Naive thymus-derived CD8-positive, alpha-beta T cell (primary cell): ENCODE measurements at places on chromosomes 11 and 22. TPM values are rescaled to one million over a fixed set of nuclear protein-coding genes. Genes with fewer than 3 reads are reported as not detected.
A peak's percentile ranks its signal among the peaks of the same experiment; 100 is the strongest.

The MYBPC3 gene
- polyA plus RNA-seq, result not detected

The C22orf31 gene
- polyA plus RNA-seq, result not detected

The RCOR2 gene
- polyA plus RNA-seq, result not detected

The SERPIND1 gene
- polyA plus RNA-seq, result not detected

The SCN3B gene
- not detected for polyA plus RNA-seq

GRCh38 chr22:24289114-24289513 lies 18.5 kb downstream of the SPECC1L start:
- peaks cover 60% of the 10 kb centered on the region for H3K4me1 ChIP-seq
- DNase-seq, result no peak
- no peaks in the 10 kb centered on the region for H3K36me3 ChIP-seq
- no peak overlapping the region for H3K27ac ChIP-seq

- peak overlapping the region; percentile 53 for H3K4me3 ChIP-seq
- H3K36me3 ChIP-seq, result peaks cover 16% of the 10 kb centered on the region
- H3K4me1 ChIP-seq, result peaks cover 49% of the 10 kb centered on the region
- H3K27me3 ChIP-seq, result no peaks in the 10 kb centered on the region
Observed at GRCh38 chr22:41862160-41862529, 29.2 kb downstream of the SREBF2 start.

DNA sequence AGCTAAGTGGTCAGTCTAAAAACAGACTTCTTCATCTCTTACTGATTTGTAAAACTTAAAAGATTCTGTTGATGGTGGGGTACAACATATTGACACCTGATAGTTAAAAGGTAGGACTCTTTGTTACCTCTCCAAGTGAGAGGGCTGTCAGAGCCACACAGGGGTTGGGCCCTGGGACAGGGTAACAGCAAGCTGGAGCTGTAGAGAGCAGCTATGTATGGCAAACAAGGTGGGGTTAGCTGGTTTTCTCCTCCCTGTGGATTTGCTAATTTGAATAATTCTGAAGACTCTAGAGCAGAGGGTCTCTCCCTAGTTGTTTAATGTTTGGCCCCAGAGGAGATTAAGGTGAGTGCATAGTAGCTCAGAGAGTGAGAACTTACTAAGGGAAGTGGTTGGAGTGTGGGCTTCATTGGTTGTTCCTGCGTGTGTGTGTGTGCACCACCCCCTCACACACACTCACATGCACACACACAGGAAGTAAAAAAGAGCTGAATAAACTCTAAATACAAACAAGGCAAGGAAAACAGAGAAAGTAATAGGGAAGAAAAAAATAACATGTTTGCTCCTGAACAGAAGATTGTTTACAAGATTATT lies 9.2 kb upstream of the GAS2 start:
- H3K4me3 ChIP-seq, result peak overlapping the region; percentile 39
- H3K27me3 ChIP-seq, result no peaks in the 10 kb centered on the region
- H3K27ac ChIP-seq, result peak overlapping the region; percentile 65

DNA sequence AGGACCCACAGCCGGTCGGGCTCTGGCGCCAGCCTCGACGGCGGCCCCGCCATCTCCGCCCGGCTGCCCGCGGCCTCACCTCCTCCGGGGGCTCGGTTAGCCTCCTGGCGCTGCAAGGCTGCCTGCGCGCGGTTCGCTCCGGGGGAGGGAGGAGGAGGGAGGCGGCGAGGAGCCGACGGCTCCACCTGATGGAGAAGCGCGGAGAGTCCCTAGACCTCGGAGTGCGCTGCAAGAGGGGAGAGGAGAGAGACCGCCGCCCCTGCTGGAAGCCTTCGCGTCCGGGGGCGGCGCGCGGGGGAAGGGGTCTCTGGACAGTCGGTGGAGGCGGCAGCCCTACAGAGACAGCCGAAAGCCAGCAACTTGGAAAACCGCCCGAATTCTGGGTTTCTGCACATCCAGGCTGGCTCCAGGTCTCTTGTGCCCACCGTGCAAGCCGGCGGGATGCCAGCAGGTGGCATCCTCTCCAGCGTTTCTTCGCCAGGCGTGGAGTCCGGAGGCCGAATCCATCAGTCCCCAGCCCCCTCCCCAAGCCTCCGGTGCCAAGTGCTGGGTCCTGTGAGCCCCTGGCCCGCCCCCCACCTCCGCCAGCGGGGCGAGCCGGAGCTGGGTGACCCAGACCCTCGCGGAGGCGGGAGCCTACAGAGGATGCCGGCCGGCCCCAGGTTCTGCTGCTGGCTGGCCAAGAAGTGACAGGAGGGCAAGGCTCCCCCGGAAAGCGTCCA lies 2.9 kb upstream of the KIRREL3 start:
- no peaks in the 10 kb centered on the region for H3K4me1 ChIP-seq
- peaks cover 48% of the 10 kb centered on the region for H3K27me3 ChIP-seq
- H3K4me3 ChIP-seq, result no peak overlapping the region
- no peak for DNase-seq
- H3K27ac ChIP-seq, result no peak overlapping the region

- peaks cover 59% of the 10 kb centered on the region for H3K4me1 ChIP-seq
- peak overlapping the region; percentile 43 for H3K27ac ChIP-seq
- H3K4me3 ChIP-seq, result peak overlapping the region; percentile 4
- DNase-seq, result no peak
- peaks cover 3% of the 10 kb centered on the region for H3K36me3 ChIP-seq
- H3K27me3 ChIP-seq, result no peaks in the 10 kb centered on the region
Observed at GRCh38 chr22:24285245-24285644, 14.6 kb downstream of the SPECC1L start.

DNA sequence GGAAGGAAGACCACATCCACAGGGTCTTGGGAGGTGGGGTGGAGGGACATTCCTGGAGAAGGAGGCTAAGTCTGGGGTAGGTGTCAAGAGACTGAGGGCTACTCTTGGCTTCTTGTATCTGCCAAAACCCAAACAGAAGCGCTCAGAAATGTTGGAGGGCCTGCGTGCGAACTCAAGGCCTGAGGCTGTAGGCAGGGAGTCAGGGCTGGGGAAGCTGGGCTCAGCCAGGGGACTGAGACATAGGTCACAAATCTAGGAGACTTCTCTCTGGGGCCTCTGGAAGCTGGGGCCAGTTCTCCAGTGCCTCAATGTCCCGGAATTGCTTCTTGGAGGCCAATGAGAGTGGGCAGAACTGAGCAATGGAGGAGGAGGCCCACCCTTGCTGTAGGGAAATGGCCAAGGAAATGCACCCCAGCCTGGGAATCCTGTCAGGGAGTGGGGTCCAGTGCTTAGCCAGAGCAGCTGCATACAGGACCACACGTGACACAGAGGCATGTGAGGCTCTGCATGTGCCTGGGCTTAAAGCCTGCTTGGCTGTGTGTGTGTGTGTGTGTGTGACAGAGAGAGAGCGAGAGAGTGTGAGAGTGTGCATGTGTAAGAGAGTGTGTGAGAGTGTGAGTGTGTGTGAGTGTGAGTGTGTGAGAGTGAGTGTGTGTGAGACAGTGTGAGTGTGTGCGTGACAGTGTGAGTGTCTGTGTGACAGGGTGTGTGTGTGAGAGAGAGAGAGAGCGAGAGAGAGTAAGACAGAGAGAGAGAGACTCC lies 141.3 kb downstream of the ST3GAL4 start:
- H3K4me1 ChIP-seq, result no peaks in the 10 kb centered on the region
- no peaks in the 10 kb centered on the region for H3K36me3 ChIP-seq
- H3K27me3 ChIP-seq, result peaks cover 11% of the 10 kb centered on the region
- H3K27ac ChIP-seq, result no peak overlapping the region
- DNase-seq, result no peak
- H3K4me3 ChIP-seq, result no peak overlapping the region

DNA sequence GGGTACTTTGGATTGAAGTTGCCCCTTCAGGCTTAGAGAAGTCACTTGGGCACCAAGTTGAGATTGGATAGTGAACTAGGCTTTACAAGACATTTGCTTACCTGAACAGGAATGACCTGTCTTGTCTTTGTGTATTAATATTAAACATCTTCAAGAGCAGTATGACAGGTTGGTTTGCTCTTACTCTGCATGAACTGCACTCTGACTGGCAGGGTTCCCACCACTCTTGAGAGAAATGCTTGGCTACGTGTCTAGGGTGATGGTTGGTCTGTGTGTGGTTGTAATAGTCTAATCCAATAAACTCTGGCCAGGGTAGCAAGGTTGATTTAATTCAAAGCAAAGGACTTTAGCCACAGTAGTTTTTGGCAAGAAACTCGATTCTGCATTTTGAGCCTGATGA lies 20.1 kb upstream of the SPTBN2 start:
- no peaks in the 10 kb centered on the region for H3K36me3 ChIP-seq
- H3K27ac ChIP-seq, result no peak overlapping the region
- H3K4me3 ChIP-seq, result no peak overlapping the region
- no peak for DNase-seq
- H3K27me3 ChIP-seq, result no peaks in the 10 kb centered on the region
- H3K4me1 ChIP-seq, result peaks cover 6% of the 10 kb centered on the region

DNA sequence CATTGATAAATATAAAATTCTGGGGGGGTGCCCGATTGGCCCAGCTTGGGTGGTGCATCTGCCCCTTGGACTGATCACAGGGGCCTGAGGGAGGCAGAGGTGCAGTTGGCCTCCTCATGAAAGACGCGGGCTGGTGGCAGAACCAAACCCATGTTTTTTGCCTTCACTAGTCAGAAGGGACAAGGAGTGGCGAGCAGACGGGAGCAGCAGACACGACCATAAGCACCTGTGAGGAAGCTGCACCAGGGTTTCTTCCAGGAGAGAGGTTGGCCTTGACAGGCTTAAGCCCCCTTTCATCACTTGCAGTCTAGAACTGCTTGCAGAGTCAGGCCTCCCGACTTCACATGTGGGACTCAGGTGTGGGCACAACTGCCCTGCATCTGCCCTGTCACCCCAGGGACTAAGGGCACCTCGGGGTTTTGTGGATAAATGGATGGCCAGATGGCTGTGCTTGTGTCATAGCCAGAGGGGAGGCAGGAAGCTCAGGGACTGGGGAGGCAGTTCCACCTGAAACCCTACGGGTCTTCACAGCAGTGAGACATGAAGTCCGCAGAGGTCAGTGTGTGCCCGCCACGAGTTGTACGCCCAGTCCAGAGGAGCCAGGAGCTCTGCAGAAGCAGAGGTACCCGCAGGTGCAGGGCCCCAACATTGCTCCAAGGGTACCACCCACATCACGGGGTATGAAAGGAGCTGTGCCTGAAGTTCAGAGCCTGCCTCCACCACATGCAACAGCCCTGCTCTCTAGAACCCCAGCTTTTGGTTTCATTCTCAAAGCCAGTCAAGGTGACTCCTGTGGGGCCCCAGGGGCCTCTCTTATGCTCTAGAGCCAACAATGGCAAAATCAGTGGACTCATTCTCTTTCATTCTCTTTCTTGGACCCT lies 18.2 kb upstream of the SYT13 start:
- DNase-seq, result no peak
- peaks cover 5% of the 10 kb centered on the region for H3K4me1 ChIP-seq
- H3K27me3 ChIP-seq, result no peaks in the 10 kb centered on the region
- no peak overlapping the region for H3K27ac ChIP-seq
- H3K36me3 ChIP-seq, result no peaks in the 10 kb centered on the region

DNA sequence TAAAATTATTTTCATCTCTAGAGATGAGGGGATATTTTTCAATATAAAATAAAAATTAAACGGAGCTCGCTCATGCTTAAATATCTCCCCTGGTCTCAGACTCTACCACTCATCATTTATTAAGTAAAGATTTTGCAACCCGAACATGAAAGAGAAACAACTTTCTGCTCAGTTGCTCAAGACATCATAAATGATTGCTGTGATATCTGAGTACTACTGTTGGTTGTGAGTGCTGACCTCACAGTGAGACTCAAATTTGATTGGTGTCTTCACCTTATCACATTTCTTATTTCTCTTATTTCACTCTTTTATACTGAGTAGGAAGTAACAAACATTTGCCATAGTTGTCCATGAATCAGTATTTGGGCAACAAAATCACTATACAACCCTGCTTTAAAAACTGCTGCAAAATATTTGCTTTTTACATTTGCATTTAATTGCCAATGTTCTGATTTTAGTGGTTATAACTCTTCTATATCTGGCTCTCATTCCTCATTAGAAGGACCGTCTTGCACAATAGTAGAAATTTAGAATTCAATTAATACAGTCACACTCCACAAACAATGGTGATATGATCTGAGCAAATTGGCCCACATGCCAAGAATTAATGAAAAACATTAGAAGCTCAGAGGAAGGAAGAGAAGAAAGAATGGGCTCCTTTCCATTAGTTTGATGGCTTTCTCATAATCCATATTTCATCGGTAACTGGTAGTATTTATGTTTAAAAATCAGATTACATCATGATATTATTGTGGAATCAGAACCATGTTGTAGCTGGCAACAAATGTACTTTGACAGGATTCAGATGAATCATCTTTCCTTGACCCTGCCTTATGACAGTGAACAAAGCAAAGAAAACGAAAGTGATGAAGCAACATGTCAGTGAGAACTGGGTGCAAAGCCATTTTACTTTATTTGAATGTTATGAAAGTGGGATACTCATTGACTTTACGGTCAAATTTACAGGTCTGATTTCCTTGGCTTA lies 973.6 kb upstream of the TENM4 start:
- H3K27ac ChIP-seq, result no peak overlapping the region
- no peak overlapping the region for H3K4me3 ChIP-seq
- no peak for DNase-seq
- no peaks in the 10 kb centered on the region for H3K27me3 ChIP-seq

DNA sequence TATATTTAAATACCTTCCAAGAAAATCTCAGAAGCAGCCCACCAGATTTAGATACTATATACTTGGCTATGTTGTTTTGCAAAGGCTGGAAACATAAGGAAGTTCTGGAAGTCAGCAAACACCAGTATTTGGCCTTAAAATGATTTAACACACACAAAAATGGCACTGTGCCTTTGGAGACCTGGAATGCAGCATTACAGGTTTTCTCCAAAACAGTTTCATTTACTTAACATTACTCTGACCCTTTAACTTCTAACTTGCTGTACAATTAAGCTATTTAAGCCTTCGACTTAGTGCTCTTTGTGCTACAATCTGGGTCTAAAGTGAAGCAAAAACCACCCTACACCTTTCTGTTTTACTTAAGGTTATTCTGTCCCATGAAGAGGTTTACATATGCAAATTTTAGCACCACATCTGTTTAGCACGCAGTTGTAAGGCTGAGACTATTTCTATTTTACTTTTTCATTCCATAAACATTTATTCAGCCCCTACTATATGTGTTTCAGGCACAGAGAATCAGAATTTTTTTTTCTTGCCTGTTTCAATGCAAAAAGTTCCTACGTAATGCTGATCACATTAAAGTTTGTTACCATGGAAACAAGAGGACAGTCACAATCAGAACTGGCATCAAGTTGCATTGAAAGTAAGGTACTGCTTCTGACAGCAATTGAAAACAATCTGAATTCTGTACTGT lies 70.3 kb downstream of the MAML2 start:
- peaks cover 60% of the 10 kb centered on the region for H3K4me1 ChIP-seq
- no peaks in the 10 kb centered on the region for H3K27me3 ChIP-seq
- peak overlapping the region; percentile 22 for H3K4me3 ChIP-seq
- no peak for DNase-seq

- H3K4me1 ChIP-seq, result peaks cover 14% of the 10 kb centered on the region
- H3K27me3 ChIP-seq, result peaks cover 67% of the 10 kb centered on the region
- no peak within 1 kb of the TSS for H3K4me3 ChIP-seq
Observed at GRCh38 chr22:43343262-43343669, at the start of gene SCUBE1. SCUBE1 (minus strand) TSS chr22:43343372; CDS start chr22:43343261, 111 bp downstream.

- H3K36me3 ChIP-seq, result no peaks in the 10 kb centered on the region
- no peak for DNase-seq
- no peak overlapping the region for H3K27ac ChIP-seq
- H3K4me3 ChIP-seq, result no peak overlapping the region
Observed at GRCh38 chr11:64920124-64920523, 3.1 kb upstream of the ATG2A start.
